ENCODE measurements at places on chromosomes 3 and 15.

GRCh38 chr3:149077628-149078027 is 8.7 kb downstream of the HLTF start:
- no peak for DNase-seq

- no peak for DNase-seq
These were observed 11.2 kb downstream of the TSC22D2 start for GRCh38 chr3:150419076-150419868.

GRCh38 chr3:150447631-150448465 is 39.8 kb downstream of the TSC22D2 start:
- peak; percentile 56 for DNase-seq

- DNase-seq: no peak
These were observed 293.8 kb downstream of the MEX3B start for GRCh38 chr15:81751816-81752545.

DNA sequence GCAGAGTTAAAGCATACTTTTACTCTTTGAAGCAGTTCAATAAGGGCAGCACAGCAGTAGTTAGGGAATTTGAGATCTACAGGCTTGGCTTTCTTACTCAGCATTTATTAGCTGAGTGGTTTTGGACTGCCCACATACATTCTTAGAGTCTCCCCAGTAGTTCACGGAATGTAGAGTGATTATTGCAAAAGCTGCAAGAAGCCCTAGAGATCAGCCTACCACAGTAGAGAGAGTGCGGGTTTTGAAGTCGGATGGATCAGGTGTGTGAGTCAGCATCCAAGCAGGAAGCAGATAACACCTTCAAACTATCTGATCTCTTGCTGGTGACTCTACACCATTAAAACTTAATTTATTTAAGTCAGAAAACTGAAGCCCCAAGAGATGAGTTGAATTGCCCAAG is 171.9 kb downstream of the SYNPR start:
- DNase-seq: peak; percentile 42

GRCh38 chr3:71025516-71025915 is 558.0 kb downstream of the FOXP1 start:
- DNase-seq: no peak

DNA sequence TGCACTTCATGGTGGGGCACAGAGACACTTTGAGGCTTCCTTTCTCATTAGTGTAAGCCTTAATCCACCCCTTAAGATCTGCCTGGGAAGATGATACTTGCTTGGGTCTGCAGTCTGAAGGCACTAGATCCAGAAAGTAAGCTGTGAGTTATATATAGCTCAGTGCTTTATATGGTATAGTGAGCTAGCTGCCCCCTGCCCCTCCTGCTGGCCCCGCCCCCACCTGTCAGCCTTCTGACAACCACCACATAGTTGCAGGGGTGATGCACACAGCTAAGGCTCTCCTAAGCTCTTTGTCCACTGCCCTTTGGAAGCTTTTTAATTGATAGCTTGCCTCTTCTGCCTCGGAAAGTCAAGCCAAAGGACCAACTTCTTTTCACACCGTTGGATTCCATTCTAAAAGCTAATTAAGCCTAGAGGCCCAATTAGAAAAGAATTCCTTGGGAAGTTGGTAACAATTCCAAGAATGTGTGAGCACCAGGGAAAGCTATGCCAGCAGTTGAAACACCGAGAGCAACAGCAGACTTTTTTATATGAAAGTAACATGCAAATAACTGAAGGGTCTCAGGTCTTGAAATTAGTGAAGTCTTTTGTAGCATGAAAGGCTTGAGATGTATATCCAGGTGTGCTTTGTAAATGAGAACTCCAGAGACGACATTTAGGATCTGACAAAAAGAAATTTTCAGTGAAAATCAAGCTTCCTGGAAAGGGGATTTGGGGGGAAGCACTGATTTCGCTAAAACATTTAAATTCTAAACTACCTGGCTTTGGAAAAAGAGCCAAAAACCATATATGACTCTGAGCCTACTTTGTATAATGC is 2.3 kb downstream of the TPM1 start:
- DNase-seq: peak; percentile 52

DNA sequence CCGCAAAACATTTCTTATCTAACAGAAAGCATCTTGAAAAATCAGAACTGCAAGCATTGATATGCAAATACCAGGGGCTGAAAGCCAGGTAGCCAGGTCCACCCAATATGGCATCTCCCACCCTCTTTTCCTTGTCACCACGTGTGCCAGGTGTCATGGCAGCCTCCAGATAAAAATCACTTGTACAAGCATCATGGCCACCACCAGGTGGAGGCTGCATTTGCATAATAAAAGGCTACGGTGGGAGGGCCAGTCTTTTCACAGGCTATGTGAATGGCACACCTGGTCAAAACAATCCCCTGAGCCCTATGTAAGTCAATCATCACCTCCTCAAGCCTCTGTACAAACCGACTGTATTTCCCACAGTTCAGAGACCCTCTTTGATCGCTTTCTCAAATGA is 1233.1 kb upstream of the ALCAM start:
- no peak for DNase-seq

GRCh38 chr3:132554437-132554836 is 42.6 kb upstream of the ACKR4 start:
- no peak for DNase-seq

DNA sequence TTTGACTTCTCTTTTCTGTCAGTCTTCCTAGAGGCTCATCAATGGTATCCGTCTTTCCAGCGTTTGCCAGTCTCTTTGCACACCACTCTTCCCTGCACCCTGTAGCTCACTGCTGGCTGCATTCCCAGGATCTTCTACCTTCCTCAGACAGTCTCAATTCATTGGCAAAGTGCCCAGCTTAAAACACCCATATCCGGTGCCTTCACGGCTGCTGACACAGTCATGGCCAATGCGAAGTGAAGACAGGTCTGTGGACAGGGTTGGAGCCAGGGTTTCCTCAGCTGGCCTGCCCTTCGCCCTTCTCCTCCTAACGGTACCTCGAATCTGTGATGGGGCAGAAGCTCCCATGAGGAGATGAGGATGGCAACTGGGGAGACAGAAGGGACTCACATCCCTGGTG is 36.1 kb downstream of the PTH1R start:
- DNase-seq: peak; percentile 89

DNA sequence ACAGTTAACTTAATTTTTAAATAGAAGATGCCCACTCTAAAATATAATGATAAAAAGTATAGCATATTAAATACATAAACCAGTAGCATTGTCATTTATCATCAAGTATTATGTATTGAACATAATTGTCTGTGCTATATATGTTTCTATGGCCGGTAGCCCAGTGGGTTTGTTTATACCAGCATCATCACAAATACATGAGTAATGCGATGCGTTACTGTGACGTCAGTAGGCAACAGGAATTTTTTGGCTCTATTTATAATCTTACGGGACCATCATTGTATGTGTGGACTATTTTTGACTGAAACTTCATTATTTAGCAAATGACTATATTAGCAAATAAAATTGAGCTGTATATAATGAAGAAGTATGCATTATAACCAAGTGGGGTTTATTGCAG is 82.1 kb downstream of the FLNB start:
- no peak for DNase-seq

- DNase-seq: no peak
These were observed 90.0 kb downstream of the TGFBR2 start for GRCh38 chr3:30696403-30696819.

DNA sequence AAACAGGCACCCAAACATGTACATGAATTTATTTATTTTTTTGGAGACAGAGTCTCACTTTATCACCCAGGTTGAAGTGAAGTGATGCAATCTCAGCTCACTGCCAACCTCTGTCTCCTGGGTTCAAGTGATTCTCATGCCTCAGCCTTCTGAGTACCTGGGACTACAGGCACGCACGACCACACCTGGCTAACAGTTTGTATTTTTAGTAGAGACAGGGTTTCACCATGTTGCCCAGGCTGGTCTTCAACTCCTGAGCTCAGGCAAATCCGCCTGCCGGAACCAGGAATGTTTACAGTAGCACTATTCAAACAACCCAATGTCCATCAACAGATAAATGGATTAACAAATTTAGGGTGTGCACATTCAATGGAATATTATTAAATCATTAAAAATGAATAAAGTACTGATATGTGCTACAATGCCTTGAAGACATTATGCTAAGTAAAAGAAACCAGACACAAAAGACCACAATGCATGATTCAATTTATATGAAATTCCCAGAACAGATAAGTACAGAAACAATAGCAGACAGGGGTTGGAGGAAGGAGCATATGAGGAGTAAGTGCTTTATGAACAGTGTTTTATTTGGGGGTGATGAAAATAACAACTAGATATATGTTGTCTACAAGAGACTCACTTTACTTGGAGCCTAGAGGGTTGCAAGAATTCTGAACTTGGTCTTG is 1.3 kb downstream of the LEO1 start:
- DNase-seq: no peak

- DNase-seq: peak; percentile 75
These were observed 56.5 kb upstream of the GATA2 start for GRCh38 chr3:128549283-128550112.

- no peak for DNase-seq
These were observed 18.8 kb upstream of the CELF6 start for GRCh38 chr15:72338617-72339321.

- DNase-seq: no peak
These were observed 26.5 kb downstream of the PLA1A start for GRCh38 chr3:119624002-119624720.

DNA sequence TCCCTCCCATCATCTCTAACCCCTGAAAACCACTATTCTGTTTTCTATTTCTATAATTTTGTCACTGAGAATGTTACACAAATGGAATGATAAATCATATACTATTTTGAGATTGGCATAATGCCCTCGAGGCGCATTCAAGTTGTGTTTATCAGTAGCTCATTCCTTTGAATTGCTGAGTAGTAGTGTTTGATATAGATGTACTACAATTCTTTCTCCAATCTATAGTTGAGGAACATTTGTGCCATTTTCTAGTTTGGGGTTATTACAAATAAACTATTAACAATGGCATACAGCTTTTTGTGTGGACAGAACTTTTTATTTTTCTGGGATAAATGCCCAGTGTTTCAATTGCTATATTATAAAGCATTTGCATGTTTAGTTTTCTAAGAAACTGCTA is 86.0 kb downstream of the CCR1 start:
- DNase-seq: no peak

DNA sequence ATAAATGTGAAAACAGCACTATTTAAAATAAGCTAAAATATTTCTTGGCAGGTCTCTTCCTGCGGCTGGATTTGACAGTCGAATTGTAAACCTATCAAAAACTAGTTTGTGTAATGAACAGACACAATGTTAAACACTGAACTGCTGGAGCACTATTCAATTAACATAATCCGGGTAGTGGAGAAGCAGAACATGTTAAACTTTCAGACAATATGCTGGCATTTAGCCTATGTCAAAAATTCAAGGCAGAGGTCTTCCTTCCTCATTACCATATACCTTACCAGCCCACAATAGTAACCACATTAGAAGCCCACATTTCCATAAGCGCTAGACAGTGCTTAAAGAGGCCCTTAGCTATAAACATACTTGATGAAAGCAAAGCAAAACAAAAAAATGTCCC is 1042.9 kb downstream of the ROBO1 start:
- no peak for DNase-seq

- DNase-seq: no peak
These were observed 66.4 kb downstream of the LRTM1 start for GRCh38 chr3:54861248-54862067.

- DNase-seq: no peak
These were observed 20.9 kb downstream of the GREM1 start for GRCh38 chr15:32738666-32739065.

GRCh38 chr3:195752546-195753331 is 32.0 kb downstream of the MUC20 start:
- DNase-seq: no peak

DNA sequence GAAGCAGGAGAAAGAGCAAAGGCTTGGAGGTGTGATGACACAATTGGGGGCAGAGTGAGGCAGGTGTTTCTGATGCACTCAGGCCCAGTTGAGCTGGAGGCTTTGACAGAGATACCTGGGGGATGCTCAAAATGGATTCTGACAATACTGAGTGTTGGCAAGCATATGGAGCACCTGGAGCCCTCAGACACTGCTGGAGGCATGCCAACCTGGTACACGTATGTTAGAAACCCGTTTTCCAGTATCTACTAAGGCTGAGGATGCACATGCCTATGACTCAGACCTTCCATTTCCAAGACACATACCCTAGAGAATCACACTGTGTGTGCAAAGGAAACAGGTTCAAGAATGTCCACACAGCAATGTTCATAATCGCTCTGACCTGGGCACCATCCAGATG is 58.7 kb downstream of the WNT7A start:
- DNase-seq: peak; percentile 38

DNA sequence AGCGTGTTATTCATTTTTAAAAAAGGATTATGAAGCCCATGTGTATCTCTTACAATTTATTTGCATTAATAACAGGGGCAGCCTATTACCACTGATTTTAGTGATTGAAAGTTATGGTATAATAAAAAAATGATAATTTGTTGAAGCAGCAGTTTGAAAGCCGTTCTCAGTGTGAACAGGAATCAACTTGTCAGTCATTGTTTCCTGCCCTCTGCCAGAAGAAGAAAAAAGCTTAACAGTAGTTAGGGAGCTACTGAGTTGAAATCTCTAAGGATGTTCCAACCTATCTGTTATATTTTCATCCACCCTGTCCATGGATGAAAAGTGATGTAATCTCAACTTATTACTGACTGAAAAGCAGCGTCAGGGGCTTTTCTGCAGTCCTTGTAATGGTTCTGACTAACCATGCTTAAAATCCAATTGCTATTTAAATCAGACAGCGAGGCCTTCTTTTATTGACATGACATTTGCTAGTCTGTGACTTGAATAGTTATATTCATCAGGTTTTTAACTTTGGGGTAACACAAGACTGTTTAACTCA is 486.7 kb downstream of the ROBO2 start:
- DNase-seq: peak; percentile 8

All from epithelial cell of esophagus (primary cell).